GM04504 (cell line): ENCODE measurements at places on chromosomes 2 and 18.
A peak's percentile ranks its signal among the peaks of the same experiment; 100 is the strongest.

DNA sequence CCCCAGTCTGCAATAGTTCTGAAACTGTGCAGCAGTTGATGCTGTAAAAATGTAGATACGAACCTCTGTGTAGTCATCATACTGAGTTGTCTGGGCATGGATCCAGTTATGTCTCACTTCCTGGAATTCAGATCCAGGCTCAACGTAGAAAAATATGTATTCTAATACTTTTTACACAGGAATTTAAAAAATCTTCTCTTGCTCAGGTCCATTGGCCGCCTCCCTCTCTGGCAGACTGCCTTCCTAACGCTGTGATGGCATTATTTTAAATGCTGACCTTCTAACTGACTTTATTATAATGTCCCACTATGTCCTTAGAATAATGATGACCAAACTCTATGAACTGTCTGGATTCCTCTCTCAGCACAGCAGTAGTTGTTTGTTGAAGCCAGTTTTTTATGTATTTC lies 119.6 kb downstream of the FEZ2 start:
- DNase-seq, result peak; percentile 86

- no peak for DNase-seq
Observed at GRCh38 chr18:8406186-8406867, 202.9 kb upstream of the RAB12 start.

DNA sequence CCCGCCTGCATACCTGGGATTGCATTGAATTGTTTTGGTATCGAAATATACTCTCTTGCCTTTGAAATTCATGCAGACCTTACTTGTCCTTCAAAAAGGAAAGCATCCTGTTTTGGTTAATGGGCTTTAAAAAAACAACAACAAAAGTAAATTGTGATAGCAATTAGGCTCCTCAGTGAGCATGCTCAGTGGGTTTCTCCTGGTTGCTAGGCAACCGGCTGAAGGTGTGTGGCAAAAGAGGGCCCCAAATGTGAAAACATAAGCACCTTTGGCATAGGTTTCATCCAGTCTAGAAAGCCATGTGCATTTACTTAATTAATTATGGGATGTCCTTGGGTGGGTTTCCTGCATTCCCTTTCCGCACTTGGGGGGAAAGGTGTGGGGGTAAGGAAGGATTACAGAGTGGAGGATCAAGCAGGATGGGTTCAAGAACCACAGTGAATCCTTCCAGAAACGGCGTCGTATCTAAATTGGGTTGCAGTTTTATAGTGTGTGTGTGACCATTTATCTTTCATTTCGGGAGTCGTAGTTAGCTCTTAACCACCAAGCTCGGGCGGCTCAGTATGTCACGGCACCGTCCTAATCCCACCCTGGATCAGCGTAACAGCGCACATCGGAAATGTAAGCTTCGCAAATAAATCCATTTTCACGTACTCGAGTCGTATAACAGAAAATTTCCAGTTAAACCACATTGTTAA lies 274.9 kb upstream of the TCF4 start:
- DNase-seq, result no peak

GRCh38 chr2:10933700-10934225 lies 22.0 kb downstream of the KCNF1 start:
- DNase-seq, result no peak

DNA sequence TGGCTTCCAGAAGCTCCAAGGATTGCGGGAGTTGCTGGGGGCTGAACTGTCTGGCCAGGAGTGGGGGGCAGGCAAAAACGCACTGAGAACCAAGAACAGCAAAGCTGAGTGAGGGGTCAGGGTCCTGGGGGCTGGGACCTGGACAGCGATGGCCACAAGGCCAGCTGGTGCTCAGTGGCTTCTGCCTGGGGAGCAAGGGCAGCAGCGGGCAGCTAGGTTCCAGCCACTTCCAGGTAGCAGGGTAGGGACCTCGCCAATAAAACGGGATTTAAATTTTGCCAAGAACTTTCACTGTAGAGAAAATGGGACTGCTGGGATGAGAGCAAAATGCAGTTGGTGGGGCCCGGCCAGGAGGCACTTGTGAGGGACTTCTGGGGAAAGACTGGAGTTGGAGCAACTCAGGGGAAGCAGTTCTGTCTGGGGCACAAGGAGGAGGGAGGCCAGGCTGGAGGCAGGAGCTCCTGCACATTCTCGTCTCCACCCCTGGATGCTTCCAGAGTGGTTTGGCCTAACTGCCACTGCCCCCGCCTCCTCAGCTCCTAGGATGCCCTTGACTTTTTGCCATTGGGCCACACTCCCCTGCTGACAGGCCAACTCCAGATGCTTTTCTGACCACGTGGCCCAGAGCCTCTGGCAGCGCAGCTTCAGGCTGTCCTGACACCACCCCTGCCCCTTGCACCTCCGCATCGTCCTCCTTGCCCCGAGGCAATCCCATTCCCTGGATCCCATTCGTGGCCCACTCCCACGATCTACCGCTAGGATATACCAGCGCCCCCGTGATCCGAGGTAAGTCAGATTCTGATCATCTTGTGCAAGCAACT lies 5.5 kb upstream of the CCDC74A start:
- DNase-seq, result no peak

DNA sequence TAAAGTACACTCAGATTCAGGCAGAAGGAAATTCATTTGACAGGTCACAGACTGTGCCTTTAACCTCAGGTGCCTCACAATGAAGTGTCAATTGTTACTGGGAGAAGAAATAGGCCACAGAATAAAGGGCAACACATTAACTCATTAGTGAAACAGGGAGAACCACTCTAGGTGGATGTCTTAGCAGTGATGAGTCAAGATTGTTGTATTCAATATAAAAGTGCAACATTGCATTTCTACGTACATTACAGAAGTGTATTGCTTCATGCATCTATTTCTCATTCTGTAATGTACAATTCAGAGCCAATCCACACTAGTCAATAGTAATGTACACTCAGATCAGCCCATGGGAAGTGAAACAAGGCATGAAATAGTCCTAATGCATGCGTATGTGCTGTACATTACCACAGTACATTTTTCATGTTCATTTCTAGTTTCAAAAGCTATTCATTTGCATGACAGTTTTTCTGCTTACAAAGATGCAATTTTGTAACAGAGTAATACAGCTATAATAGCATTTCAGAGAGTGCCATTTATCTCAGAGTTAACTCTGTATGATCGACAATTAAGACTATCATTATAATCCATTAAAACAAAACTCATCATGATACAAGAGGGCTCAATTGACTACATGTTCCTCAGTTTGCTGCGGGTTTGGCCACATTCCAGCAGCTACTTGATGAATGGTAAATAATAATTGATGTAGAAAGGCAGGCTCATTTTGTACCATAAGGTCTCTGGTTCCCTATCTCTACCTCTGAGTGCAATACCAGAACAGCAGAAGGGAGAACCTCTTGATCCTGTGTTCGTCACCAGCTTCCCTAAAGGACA lies 12.2 kb upstream of the ARL5A start:
- no peak for DNase-seq

- no peak for DNase-seq
Observed at GRCh38 chr18:58359620-58360019, 269.3 kb downstream of the ALPK2 start.

- DNase-seq, result peak; percentile 8
Observed at GRCh38 chr2:148130581-148130980, 109.7 kb downstream of the MBD5 start.

- DNase-seq, result no peak
Observed at GRCh38 chr18:55351980-55352714, 235.8 kb downstream of the TCF4 start.

GRCh38 chr2:64952511-64953482 lies 36.4 kb upstream of the SLC1A4 start:
- DNase-seq, result no peak

DNA sequence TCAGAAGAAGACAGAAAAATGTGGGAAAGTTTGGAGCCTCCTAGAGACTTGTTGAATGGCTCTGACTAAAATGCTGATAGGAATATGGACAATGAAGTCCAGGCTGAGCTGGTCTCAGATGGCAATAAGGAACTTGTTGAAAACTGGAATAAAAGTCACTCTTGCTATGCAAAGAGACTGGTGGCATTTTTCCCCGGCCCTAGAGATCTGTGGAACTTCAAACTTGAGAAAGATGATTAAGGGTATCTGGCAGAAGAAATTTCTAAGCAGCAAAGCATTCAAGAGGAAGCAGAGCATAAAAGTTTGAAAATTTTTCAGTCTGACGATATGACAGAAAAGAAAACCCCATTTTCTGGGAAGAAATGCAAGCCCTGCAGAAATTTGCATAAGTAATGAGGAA lies 159.3 kb downstream of the MREG start:
- no peak for DNase-seq

DNA sequence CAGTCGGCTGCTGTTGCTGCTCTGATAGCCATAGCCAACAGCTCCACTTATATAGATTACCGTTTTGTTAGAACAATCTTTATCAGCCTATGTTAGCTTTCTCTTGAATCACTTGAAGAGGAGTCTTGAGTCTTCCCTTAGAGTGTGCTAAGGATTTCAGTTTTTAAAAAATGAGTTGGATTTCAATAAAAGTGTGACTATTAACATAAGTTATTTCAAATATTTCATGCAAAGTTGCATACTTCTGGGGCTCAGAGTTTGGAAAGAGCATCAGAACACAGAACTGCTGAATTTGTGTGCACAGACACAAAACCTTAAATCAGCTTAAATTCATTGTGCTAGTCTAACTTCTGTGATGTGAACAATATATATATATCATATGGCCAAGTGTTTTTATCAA lies 174.7 kb downstream of the MTX2 start:
- DNase-seq, result no peak

- DNase-seq, result no peak
Observed at GRCh38 chr2:240595381-240596079, 9.0 kb downstream of the CAPN10 start.

DNA sequence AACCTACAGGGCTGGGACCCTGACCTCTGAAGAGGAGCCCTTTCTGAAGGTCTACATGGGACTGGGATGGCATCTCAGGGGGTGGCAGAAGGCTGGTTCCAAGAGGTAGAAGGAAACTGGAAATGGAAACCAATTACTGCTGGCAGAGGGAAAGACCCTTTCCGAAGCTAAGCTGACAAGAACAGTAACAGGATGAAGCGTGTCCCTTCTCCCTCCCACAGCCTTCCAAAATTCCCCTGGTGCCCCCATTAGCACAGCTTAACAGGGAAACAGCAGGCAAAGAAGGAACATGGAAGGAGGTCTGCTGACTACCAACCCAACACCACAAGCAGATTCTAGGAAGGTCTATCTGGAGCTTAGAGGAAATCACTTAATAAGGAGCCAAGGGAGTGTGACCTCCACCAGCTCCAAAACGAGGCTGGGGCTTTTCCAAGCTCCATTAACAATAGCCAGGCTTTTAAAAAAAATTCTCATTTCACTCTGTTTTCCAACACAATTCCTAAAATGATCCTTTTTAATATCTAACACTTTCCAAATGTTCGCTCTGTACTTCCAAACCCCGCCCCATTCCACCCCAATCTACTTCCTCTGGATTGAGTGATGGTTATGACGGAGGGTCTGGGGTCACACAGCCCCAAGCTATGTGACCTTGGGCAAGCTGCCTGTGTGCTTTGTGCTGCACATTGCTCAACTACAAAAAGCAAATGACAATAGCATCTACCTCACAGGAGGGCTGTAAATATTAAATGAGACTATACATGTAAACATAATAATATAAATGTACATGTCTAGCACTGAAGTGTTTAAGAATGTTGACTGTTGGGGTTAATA lies 55.2 kb downstream of the STK39 start:
- no peak for DNase-seq

DNA sequence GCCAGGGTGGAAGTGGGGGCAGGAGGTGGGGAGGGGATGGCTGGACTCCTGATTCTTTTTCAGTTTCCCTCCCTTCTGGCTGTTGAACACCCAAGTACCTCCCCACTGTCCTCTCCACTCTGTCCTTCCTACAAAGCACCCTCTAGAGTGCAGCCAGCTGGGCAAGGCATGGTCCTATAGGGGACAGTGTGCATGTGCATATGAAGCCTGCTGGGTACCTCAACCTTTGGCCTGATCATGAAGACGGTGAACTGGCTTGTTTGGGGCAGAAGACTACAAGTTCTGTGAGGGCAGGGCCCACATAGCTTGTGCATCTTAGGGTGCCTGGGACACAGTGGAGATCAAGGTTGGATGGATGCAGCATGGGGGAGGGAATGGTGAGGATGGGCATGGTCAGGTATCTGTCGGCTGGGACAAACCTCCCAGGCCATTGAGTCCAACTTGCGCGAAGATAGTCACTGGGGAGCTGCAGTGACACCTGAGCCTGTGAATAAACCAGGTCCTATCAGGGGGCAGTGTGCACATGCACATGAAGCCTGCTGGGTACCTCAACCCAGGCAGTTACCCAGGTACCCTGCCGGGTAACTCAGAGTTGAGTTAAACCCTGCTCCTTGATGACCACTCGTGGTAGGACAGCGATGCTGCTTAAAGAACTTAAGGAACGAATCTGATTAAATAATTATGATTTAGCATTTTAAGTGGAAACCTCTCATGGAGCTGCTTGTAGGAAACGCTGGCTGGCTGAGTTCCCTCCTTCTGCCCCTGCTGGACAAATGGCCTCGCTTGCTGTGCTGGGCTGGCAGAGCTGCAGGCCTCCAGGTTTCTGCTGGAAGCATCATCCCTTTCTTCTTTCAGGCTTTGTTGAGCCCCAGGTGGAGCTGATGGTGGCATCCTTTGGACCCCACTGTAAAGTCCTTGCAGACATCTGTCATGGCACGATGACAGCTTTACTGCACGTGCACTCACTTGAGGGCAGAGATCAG lies 84.0 kb downstream of the POLR1A start:
- DNase-seq, result no peak

- no peak for DNase-seq
Observed at GRCh38 chr18:38718365-38718901, 1152.8 kb upstream of the CELF4 start.

- no peak for DNase-seq
Observed at GRCh38 chr2:158153270-158154015, 51.8 kb downstream of the UPP2 start.

GRCh38 chr2:240564561-240565332 lies 3.5 kb upstream of the RNPEPL1 start:
- no peak for DNase-seq

GRCh38 chr2:109117780-109118179 lies 11.2 kb upstream of the SH3RF3 start:
- no peak for DNase-seq

- DNase-seq, result no peak
Observed at GRCh38 chr18:79182047-79182713, 113.0 kb downstream of the ATP9B start.

DNA sequence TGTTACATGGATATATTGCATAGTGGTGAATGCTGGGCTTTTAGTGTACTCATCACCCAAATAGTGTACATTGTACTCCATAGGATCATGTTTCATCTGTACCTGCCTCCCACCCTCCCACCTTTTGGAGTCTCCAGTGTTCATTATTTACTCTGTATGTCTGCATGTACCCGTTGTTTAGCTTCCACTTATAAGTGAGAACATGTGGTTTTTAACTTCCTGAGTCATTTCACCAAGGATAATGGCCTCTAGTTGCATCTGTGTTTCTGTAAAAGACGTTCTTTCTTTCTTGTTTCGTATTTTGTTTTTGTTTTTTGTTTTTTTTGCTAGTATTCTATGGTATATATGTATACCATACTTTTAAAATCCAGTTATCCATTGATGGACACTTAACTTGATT lies 107.5 kb downstream of the MSTN start:
- no peak for DNase-seq
